ENCODE measurements at places on chromosomes 13 and 19. TPM values are rescaled to one million over a fixed set of nuclear protein-coding genes. Genes with fewer than 3 reads are reported as not detected.

The GRIK5 gene
- total RNA-seq = 0.63 TPM

The ZNF793 gene
- 3.5 TPM for total RNA-seq

The SOHLH2 gene
- total RNA-seq = not detected

The DNAAF3 gene
- not detected for total RNA-seq

The NCAN gene
- total RNA-seq = not detected

The HOOK2 gene
- total RNA-seq = 17.3 TPM

The ZNF8 gene
- 5.8 TPM for total RNA-seq

The NLRP7 gene
- total RNA-seq = not detected

The AP2A1 gene
- 83.4 TPM for total RNA-seq

The CARS2 gene
- 60.7 TPM for total RNA-seq

All from activated CD8-positive, alpha-beta T cell treated with anti-CD3 and anti-CD28 coated beads for 36 hours (primary cell).